ENCODE measurements at places on chromosomes 3 and 15.

DNA sequence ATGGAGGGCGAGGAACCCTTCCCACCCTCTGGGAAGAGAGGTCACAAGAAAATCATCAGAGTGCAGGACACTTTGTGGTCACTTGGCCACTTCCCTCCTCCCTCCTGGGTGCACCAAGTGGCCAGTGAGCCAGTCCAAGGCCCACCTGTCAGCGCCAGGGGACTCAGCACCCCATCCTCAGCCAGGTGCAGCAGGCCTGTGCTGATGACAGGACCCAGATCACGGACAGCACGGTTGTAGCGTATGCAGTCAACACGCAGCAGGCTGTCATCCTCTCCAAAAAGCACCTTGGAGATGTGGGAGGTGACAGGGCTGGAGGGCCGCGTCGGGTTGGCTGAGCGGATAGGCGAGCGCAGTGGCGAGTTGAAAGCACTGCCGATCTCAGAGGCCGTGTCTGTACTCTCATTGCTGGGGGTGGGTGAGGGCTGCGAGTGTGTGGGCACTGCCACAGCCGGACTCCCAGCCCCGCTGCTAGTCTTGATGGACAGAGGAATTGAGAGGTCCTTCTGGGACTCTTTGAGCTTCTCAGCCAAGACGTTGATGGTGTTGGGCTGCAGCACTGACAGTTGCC is 41.5 kb downstream of the SEMA3G start:
- no peak for DNase-seq

- DNase-seq = no peak
Observed at GRCh38 chr15:64279131-64279530, 76.8 kb downstream of the CSNK1G1 start.

DNA sequence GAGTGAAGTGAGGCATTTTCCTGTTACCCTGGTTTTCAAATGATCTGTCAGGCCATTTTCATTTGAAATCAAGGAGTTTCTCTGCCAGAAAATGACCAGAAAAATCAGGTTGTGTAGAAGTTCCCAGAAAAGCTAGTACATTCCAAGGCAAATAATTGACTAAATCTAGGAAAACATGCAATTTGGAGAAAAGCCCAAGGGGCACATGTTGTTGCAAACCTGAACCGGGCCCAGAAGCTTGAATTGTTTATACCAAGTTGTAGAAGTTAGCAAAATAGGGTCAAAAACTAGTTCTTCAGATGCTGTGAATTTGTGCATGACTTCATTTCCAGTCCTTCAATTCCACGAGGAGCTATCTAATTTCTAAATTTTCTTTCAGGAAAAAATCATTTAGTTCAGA is 31.0 kb downstream of the TRIM42 start:
- DNase-seq = no peak

DNA sequence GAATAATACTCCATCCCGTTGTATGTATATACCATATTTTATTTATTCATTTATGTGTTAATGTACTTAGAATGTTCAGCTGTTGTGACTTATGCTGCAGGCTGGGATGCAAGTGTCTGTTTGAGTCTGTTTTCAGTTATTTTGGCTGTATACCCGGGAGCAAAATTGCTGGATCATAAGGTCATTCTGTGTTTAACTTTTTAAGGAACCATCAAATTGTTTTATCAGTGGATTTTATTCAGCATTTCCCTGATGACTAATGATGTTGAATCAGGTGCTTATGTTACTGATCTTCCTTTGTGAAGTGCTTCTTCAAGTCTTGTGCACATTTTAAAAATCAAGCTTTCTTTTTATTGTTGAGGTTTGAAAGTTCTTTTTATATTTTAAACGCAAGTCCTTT is 118.1 kb downstream of the SLC25A26 start:
- DNase-seq = no peak

DNA sequence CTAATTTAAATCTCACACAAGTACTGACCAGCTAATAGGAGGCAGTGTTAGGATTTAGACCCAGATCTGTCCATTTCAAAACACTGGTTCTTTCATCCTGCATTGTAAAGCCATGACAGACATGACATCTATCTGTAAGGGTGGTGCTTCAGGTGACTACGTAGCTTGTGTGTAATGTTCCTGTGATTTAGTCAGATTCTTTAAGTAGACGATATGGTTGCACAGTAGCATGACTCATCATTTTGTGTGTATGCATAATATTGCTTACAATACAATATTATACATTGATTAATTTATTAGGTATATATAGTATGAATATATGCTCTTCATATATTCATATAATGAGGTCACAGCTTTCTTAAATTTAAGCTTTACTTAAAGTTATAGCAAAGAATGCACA is 628.5 kb downstream of the GRM7 start:
- no peak for DNase-seq

GRCh38 chr15:92107510-92107909 is 254.0 kb downstream of the SLCO3A1 start:
- DNase-seq = no peak

DNA sequence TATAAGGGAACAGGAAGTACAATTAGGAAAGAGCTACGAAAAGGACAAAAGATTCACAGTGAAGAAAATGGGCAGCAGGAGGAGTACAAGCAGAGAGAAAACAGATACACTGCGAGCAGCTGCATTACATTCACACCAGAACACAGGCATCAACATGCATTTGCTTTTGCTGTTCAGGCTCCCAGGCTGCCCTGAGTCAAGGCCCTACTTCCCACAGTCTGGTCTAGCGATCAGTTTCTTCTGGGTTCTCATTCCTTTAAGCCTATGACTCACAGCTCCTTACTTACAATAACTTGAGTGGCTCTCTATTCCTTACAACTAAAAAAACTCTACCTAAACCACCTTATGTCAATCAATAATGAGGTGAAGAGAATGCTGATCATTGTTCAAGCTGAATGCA is 24.5 kb upstream of the ZNF445 start:
- no peak for DNase-seq

- no peak for DNase-seq
Observed at GRCh38 chr15:100762289-100762688, 117.3 kb upstream of the ALDH1A3 start.

GRCh38 chr3:134630506-134630905 is 20.3 kb downstream of the KY start:
- no peak for DNase-seq

DNA sequence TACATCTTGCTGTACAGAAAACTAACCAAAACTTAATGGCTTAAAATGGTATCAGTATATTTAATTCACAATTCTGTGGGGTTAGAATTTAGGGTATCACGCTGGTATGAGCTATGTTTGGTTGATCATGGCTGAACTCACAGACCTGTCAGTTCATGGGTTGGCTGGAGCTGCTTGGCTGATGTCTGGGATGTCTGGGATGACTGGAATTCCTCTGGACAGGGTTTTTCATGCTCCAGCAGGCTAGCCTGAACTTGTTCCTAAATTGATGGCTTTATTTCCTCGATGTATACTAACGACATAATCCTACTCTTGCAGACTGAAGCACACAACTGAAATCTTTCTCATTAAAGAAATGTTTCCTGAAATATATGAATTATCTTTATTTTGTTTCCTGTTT is 338.9 kb upstream of the GBE1 start:
- DNase-seq = no peak

DNA sequence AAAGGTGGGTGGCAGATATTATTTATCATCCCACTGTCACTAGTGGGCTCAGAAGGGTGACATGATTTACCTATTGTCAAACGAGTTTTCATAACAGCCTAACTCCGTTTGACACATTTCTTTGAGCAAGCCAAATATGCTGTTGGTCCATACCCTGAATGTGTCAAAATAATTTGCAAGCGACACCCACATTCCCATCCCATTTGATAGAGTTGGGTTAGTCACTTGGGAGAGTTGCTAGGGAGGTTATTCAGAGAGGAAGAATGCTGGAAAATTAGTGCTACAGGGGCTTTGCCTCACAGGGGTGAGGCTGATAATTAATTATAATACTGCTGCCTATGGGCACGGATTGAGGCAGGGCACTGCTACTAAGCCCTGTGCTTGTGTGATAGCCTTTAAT is 98.5 kb upstream of the FHIT start:
- no peak for DNase-seq

DNA sequence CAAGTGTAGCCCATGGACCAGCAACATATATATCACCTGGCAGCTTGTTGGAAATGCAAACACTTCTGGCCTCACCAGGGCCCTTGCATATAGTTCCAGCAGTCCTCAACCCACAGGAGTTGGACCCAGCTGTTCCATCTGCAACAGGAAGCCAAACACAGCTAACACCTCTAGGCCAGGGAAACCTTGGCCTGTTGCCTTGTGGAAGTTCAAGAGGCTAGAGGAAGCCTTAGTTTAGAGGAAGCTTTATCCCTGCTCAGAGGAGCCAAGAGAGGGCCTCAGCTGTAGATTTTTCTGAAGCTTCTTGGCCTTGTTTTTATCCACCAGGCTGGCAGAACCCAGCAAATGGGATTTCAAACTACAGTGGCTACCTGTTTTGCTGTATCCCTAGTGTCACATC is 11.4 kb downstream of the FHIT start:
- no peak for DNase-seq

GRCh38 chr3:159513867-159514380 is 474.7 kb upstream of the IL12A start:
- DNase-seq = no peak

GRCh38 chr3:9730657-9731205 is 804 bp upstream of the BRPF1 start:
- DNase-seq = no peak

DNA sequence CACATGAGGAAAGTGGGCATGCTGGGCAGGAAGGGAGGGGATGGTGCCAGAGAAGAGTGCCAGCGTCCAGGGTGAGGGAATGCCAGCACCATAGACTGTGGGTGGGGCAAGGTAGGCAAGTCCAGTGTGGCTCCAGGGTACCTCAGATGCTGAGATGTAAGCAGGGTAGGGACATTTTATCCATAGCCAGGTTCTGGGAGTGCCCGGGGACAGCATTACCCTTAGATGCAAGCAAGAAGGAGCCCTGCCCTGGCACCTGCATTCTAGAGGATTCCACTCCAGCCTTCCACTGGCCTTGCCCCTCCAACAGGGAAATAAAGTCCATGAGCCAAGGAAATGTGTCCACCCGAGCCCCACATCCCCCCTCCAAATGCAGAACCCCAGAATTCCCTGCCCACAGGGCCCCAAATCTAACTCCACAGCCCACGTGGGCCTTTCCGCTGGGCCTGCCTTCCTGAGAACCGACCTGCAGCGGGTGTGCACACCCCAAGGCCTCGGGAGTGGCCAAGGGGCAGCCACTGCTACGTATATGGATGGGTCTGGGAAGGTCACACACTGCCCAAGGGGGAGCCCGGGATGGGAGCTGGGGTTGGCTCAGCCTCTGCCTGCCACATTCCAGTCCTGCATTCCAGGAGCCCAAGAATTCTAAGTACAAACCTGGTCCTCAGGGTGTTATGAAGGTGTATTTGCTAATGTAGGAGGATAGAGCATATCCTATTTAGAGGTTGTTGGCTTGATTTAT is 20.3 kb upstream of the CYP11A1 start:
- DNase-seq = no peak

DNA sequence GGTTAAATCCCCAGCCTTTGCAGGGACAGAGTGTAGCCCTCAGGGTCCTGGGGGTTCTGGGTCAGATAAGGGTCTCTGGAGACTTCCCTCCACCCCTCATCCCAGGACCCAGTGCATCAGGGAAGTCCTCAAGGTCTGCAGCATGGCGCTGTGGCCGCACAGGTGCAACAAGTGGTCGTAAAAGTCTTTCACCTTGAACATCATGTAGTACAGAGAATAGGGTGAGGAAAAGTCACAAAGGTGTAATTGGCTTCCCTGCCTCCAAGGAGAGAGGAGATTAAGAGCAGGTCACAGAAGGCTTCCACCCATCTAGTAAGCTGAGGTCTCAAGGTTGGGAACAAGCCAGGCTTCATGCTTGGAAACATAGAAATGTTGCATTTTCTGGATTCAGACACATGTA is 29.2 kb upstream of the PLA2G4D start:
- no peak for DNase-seq

- no peak for DNase-seq
Observed at GRCh38 chr15:49023354-49023753, 22.9 kb downstream of the SECISBP2L start.

GRCh38 chr3:175260145-175260794 is 401.1 kb downstream of the NAALADL2 start:
- no peak for DNase-seq

- no peak for DNase-seq
Observed at GRCh38 chr3:187610981-187611511, 59.1 kb downstream of the SST start.

DNA sequence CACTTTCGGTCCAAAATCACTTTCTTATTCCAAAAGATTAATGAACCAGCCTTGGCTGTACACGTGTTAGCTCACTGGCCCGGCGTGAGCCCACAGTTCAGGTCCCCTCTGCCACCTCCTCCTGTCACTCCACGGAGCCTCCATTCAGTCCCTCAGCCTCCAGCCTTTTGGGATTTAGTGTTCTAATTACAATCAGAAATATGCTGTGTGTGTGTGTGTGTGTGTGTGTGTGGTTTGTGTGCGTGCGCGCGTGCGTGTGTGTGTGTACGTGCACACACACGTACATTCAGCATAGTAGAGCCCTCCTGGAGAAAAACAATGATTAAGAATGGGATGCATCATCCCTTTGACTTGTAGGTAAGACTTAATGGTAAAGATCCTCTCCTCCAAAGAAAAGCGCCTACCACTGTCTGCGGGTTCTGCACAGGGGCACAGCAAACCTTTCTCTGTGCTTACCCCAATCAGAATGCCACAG is 801 bp downstream of the CA12 start:
- DNase-seq = no peak

DNA sequence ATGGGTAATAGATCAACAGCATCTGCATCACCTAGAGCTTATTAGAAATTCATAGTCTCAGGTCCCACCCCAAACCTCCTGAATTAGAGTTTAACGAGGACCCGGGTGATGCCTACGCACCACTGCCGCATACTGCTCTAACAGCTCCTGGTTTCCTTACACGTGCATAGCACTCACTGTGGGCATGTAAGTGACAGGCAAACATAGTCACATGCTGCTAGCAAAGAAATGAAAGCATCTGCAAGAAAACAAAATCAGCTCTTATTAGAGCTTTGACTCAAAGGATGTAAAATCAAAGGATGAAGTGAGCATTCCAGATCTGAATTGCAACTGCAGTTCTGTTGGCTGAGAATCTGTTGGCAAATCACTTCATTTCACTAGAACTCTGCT is 19.1 kb upstream of the RIOX2 start:
- peak; percentile 17 for DNase-seq

GRCh38 chr15:44598892-44599291 is 61.9 kb downstream of the EIF3J start:
- DNase-seq = no peak

- peak; percentile 41 for DNase-seq
Observed at GRCh38 chr3:195537995-195538394, 5.1 kb downstream of the PPP1R2 start.

DNA sequence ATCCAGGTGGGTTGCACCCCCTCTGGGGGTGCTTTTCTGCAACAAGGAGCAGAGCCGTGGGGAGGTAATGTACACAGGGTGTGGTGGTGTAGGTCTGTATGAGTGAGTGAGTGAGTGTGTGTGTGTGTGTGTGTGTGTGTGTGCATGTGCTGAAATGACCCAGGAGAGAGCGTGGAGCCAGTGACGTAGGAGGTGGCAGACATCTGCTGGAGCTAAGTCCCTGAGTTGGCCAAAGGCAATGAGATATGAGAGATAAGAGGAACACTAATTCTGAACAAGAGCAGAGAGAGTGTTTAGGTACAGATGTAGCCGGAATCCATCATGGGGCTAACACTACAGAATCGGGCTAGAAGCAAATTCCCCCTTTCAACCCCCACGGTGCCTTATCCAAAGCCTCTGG is 27.6 kb downstream of the BDH1 start:
- DNase-seq = no peak

GRCh38 chr3:174192471-174192870 is 666.7 kb upstream of the NAALADL2 start:
- DNase-seq = no peak

- DNase-seq = no peak
Observed at GRCh38 chr3:20528180-20528770, 342.3 kb upstream of the SGO1 start.

- no peak for DNase-seq
Observed at GRCh38 chr15:80856400-80856799, 77.2 kb downstream of the CEMIP start.

Measured in activated CD4-positive, alpha-beta T cell treated with anti-CD3 and anti-CD28 coated beads, Interleukin-2, amount 50 U/mL, for 4 hours (primary cell).